GM23338 (cell line): ENCODE measurements at places on chromosomes 7 and 10. TPM values are rescaled to one million over a fixed set of nuclear protein-coding genes. Genes with fewer than 3 reads are reported as not detected.

GRCh38 chr7:78487464-78487863, 688.9 kb downstream of the PHTF2 start:
- DNase-seq: no peak

DNA sequence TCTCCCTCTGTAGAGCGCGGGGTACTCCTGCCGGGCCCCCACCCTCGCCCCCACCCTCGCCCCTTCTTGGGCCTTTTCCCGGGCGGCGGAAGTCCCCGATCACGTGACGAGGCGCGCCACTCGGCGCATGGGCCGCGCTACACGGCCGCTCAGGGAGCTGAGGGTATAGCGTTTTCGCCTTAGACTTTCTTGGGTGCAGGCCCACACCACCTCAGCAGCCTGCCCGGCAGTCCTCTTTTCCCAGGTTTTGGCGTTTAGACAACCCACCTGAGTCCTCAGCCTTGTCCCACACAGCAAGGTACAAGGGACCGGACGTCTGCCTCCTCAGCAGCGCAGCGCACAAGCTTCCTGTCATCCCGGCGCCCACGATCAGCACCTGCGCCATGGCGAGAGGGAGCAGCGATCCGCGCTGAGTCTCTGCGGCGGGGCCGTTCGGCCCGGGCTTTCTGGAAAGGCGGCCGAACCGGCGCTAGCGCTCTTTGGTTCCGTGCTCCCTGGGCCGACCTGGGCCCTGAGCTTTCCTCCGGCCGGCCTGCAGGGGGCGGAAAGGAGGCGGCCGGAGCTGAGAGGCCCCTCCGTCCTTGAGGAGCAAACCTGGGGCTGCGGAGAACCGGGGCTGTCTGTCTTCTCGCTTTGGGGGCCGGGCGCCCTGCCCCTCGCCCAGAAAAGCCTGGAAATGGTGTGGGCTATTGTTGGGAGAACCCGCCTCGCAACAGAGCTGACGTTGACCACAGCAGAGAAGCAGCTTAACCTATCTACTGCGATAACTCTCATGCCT, at the start of gene RNLS:
Gene RNLS (minus strand): TSS at position 513 of the 778 bp plus-strand sequence.
- DNase-seq: peak; percentile 80

Gene PLXDC2
- 18.8 and 19.4 TPM in 2 replicates for total RNA-seq

Gene ZC3HAV1L
- 10.1 and 11.3 TPM in 2 replicates for total RNA-seq

- DNase-seq: no peak
Observed at GRCh38 chr10:76640806-76641205, 996.8 kb downstream of the KCNMA1 start.

GRCh38 chr7:15489861-15490260, 72.0 kb downstream of the AGMO start:
- DNase-seq: no peak

DNA sequence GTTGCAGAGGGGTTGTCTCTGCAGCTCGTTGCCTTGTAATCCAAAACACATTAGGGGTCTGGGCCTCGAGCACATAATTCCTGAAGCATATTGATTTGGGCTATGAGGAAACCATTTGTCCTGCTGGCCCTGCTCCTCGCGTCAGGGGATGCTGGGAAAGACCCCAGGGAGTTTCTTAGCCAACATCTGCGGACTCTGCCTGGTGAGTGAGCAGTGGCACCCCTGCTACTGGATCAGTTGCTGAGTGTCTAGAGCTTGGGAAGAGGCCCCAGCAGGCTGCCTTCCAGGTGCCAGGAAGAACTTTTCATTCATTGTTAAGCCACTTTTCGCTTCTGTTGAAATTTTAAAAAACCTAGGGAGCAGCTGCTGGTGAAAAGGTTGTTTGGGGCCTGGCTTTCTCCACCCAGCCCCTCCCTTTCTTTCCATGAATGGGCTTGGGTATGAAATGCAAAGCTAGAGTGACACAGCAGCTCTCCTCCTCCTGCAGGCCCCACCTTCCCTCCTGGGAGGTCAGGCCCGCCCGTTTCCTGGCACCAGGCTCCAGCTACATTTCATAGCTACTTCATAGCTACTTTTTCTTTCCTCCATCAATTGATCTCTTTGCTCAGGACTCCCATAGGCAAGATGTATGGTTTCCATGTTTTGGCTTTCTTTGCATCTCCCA, 26.8 kb downstream of the TACR2 start:
- peak; percentile 85 for DNase-seq

DNA sequence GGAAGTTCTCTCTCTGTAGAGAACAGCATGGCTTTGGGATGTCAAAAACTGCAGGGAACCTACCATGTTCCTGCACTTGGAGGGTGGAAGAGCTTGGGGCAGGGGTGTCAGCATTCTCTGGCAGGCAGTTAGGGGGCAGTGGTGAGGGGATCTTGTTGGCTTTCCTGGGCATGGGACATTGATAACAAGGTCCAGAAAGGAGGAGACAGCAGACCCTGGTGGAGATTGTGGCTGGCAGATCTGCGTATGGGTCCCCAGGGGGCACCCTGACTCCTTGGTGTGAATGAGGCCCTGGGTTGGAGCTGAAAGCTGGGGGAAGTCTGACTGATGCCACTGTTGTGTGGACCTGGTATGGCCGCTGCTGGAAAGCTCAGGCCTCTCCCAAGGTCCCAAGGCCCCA, 22.9 kb upstream of the CAMK2B start:
- peak; percentile 79 for DNase-seq

DNA sequence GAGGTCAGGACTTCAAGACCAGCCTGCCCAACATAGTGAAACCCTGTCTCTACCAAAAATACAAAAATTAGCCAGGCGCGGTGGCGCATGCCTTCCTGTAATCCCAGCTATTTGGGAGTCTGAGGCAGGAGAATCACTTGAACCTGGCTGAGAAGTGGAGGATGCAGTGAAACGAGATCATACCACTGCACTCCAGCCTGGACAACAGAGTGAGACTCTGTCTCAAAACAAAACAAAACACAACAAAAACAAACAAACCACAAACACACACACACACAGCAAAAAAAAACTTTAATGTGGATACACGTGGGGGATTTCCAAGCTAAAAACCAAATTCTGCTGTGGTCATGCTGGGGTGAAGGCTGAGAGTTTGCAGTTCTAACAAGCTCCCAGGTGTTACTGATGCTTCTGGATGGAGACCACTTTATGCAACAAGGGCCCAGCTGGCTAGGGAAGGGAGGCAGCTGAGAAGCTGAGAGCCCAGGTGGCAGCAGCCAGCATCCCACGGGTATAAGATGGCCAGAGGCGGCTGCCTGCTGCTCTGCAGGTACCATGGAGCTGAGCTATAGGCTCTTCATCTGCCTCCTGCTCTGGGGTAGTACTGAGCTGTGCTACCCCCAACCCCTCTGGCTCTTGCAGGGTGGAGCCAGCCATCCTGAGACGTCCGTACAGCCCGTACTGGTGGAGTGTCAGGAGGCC, at the start of gene ZP3:
Gene ZP3 (plus strand): TSS at position 538 of the 699 bp plus-strand sequence. CDS start 15 bp downstream, at position 553.
- DNase-seq: no peak

Gene TMEM184A
- 0.04 and 0.66 TPM in 2 replicates for total RNA-seq

Gene TRPV5
- not detected in 2 replicates for total RNA-seq

- no peak for DNase-seq
Observed at GRCh38 chr7:96837593-96837992, 127.9 kb upstream of the SEM1 start.

- no peak for DNase-seq
Observed at GRCh38 chr7:154649434-154649833, 353.5 kb downstream of the PAXIP1 start.

DNA sequence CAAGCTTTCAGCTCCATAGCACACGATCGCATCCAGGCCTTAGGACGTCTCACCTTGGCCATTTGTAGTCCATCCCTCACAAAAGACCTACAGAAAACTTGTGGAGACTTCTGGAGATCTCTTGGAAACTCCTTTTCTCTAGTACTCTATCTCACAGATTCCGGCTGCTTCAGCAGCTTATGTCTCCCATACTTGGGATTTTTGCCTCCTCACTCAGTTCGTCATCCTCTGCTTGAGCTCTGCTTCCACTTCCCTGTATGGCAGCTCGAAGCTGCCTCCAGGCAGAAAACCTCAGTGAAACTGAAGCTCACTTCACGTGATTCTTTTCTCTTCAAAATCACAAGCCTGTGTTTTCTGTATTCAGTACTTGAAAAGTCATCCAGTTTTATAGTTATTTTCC, 178.7 kb upstream of the GDF10 start:
- DNase-seq: no peak

DNA sequence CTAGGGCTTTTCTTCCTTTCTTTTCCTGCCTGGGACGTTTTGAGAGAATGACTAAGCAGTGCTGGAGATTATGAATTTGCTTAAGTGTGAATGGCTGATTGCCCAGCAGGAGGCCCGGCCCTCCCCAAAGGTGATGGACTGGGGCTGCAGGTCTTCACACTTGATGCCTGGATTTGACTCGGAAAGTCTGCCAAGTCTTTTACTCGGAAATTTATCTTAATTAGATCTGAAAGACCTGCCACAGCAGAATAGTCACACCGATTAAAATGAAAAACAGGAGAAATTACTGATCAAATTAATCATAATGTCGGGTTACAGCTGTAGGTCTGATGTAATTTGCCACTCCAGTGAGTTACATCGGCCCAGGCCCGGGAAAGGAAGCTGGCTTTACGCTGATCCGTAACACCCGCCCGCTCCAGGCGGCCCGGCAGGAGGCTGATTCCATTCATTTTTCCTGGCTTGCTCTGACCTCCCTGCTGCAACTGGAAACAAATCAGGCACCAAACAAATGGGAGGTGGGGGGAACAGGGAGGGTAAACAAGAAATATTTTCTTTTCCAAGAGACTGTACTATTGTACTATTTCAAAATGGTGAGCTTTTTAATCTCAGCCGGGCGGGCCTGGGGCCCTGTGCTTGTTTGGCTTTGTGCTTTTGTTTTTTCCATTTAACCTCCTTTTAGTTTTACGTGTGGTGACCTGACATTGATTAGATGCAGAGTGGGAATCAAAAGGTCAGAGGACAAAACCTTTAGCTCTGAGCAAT, 212.4 kb upstream of the YAE1 start:
- peak; percentile 77 for DNase-seq

- DNase-seq: no peak
Observed at GRCh38 chr7:137325927-137326326, 17.6 kb downstream of the PTN start.

Gene COL17A1
- total RNA-seq: 0.04 and 1.3 TPM in 2 replicates

GRCh38 chr10:44466236-44466635, 81.3 kb upstream of the CXCL12 start:
- DNase-seq: no peak

Gene PTPRN2
- total RNA-seq: 3.7 and 4.0 TPM in 2 replicates

DNA sequence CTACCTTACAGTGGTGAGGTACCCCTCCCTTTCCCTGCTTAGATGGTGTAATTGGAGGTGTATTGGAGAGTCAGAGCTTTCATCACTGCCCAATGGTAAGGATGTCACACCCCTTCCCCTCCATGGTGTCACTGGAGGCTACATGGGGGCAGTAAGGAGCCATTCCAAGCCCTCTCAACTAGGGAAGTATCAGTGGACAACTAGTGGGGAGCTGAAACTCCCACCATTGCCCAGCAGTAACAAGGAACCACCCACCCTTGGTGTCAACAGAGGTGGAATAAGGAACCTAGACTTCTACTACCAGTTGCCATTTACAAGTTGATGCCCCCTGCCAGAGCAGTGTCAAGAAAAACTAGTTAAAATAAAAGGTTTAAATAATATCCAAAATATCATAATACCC, 2.8 kb upstream of the HIBADH start:
- DNase-seq: no peak

DNA sequence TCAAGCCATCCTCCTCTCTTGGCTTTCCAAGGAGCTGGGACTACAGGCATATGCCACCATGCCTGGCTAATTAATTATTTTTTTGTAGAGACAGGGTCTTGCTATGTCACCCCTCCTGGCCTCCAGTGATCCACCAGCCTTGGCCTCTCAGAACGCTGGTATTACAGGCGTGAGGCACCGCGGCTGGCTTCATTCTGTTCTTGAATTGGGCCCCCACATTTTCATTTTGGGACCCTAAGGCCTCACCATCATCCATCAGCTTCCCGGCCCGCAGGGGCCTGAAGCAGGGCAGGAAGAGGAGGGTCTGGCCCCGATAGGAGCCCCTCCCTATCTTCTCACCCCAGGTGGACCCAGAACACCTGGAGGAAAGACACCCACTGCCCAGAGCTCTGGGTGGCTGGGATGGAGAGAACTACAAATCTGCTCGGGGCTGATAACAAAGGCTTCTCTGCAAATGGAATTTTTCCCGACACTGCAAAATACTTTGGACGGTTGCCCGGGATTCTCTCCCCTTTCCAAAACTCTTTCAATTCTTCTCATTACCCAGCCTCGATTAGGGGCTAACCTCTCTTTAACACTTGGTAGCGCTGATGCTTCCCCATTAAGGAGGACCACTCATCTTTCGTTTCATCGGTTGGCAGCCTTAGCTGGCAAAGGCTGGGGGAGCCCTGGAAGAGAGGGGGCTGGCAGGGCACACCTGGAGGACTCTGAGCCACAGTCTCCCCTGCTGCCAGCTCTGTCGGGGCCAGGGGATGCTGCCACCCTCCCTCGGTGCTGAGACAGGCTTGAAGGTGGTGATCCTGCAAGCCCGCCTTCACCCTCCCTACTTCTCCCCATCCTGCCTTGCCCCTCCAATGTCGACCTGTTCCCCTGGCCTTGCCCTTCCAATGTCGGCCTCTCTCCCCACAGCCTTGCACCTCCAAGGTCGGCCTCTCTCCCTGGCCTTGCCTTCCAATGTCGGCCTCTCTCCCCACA, 81.0 kb upstream of the GNA12 start:
- no peak for DNase-seq

Gene ZNF804B
- not detected in 2 replicates for total RNA-seq

DNA sequence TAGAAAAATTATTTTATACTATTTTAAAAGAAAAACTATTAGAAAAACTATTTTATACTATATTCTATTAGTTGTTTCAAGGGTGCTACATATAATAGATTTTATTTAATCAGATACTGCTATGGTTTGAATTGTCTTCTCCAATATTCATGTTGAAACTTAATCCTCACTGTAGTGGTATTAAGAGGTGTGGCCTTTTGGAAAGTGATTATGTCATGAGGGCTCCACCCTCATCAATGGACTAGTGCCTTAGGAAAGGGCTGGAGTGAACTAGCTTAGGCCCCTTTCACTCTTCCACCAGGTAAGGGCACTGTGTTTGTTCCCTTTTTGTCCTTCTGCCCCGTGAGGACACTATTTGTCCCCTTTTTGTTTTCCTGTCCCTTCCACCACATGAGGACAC, 111.6 kb downstream of the ATE1 start:
- no peak for DNase-seq

Gene NAT16
- 0.21 TPM in 1 of 2 replicates, not detected in the other for total RNA-seq

DNA sequence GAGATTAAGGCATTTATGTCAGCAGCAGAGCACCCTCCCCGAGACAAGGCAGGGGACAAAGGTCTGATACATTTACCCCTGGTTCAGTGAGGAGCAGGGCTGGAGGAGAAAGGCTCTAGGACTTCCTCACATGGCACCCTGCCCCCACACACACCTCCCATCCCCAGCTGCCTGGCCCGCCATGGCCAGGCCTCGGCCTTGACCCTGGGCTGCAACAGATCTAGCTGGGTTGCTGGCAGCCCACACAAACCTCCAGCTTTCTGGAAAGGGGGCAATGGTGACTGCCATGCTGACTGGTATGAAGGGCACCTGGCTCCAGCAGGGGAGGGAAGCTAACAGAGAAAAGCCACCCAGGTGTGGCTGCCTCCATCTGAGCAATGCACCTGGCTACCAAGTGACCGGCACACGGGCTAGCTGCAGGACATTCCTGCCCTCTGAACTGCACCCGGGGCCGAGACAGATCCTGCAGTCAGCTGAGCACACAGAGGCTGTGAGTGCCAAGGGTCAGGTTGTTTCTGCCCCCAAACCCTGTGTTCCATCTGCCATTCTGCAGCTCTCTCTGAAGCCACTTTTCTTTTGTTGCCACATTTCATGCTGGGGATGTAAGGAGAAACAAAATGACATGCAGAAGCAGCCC, 85.8 kb upstream of the LRRC18 start:
- no peak for DNase-seq

- no peak for DNase-seq
Observed at GRCh38 chr10:28938745-28939144, 261.4 kb downstream of the BAMBI start.
